T-cell (primary cell): ENCODE measurements at places on chromosomes 6 and 20. TPM values are rescaled to one million over a fixed set of nuclear protein-coding genes. Genes with fewer than 3 reads are reported as not detected.

DNA sequence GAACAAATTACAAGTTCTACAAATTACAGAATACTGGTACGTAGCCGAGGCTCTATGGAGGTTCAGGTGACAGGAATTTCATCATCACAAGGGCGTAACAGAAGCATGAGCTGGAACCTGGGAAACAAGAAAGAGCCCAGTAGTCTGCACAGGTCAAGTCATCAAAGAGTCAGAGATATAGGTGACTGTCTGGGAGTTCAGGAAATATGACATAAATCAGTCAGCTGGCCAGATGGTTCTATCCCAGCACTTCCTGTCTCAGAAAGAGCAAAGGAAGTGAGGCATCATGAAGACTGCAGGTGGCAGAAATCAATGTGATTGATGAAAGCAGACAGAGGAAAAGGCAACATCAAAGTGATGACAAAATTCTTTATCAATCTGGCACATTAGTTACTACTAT lies 23.3 kb downstream of the MYCT1 start:
- no peaks in the 10 kb centered on the region for H3K36me3 ChIP-seq
- peaks cover 2% of the 10 kb centered on the region for H3K27me3 ChIP-seq
- DNase-seq, result no peak
- no peak overlapping the region for H3K27ac ChIP-seq

DNA sequence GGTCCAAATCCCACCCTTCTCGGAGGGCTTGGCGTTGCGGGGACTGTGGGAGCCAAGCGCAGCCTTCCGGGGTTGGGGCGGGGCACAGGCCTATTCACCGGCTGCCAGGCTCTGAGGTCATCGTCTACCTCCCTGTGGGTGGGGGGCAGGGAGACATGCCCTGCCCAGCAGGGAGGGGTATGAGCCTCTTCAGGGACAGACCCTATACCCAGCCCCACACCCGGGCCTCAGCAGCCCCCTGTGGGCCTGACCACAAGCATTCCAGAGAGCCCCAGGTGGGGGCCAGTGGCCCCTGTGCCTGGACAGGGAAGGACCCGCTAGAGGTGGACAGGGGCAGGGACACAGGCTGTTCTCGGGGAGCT lies 11.6 kb downstream of the LAMA5 start:
- H3K27me3 ChIP-seq, result peaks cover 65% of the 10 kb centered on the region
- H3K27ac ChIP-seq, result no peak overlapping the region
- H3K4me1 ChIP-seq, result no peaks in the 10 kb centered on the region
- DNase-seq, result no peak
- no peak overlapping the region for H3K4me3 ChIP-seq

GRCh38 chr6:80478030-80478429 lies 371.6 kb downstream of the BCKDHB start:
- no peak overlapping the region for H3K4me3 ChIP-seq
- H3K27ac ChIP-seq, result no peak overlapping the region
- no peak for DNase-seq
- no peaks in the 10 kb centered on the region for H3K36me3 ChIP-seq

DNA sequence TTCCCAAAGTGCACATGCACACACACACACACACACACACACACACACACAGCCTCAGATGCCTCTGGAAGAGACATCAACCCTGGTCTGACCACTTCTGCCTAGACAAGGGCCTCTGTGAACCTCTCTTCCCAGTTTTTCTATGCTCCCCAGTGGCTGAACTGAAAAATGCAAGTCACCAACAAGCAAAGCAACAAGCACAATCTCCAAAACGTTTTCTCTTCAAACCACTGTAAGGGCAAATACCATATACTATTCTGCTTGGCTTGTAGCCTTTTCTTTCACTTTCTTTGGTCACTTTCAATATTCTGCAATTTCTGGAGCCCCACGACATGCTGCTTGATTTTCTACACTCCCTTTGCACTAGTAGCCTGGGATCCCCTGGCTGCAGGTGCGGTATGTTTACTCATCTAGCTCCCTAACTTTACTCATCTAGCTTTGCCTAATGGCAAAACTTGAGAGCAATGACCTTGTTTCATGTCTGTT lies 121.4 kb upstream of the DST start:
- no peak overlapping the region for H3K27ac ChIP-seq
- no peaks in the 10 kb centered on the region for H3K4me1 ChIP-seq
- H3K36me3 ChIP-seq, result no peaks in the 10 kb centered on the region
- no peak for DNase-seq
- no peak overlapping the region for H3K4me3 ChIP-seq

- no peaks in the 10 kb centered on the region for H3K27me3 ChIP-seq
- H3K27ac ChIP-seq, result no peak overlapping the region
- H3K4me3 ChIP-seq, result no peak overlapping the region
- no peak for DNase-seq
- no peaks in the 10 kb centered on the region for H3K36me3 ChIP-seq
These were observed 25.7 kb upstream of the HINT3 start for GRCh38 chr6:125930765-125931418.

DNA sequence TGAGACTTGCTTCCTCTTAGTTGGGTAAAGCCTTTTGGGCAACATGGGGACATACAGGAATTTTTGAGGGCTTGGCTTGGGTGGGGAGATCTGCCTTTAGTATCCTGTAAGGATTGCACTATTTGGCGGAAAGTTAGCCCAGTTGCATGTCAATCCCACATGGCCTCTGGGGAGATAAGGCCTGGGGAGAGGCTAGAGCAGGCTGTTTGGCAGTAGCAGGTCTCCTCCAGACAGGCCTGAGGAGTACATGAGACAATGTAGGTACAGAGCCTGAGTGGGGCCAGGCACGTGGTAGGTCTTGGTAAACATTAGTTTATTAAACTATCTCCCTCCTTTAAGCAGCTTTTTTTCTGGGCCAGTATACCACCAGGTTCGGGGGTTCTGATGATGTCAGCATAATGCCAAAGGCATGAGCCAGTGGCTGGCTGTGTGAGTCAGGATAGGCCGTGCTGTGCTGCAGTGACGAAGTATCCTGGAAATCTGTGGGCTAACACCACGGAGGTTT lies 147.9 kb downstream of the VEGFA start:
- H3K4me1 ChIP-seq, result peaks cover 11% of the 10 kb centered on the region
- no peak overlapping the region for H3K4me3 ChIP-seq
- DNase-seq, result no peak
- H3K27me3 ChIP-seq, result peaks cover 35% of the 10 kb centered on the region

DNA sequence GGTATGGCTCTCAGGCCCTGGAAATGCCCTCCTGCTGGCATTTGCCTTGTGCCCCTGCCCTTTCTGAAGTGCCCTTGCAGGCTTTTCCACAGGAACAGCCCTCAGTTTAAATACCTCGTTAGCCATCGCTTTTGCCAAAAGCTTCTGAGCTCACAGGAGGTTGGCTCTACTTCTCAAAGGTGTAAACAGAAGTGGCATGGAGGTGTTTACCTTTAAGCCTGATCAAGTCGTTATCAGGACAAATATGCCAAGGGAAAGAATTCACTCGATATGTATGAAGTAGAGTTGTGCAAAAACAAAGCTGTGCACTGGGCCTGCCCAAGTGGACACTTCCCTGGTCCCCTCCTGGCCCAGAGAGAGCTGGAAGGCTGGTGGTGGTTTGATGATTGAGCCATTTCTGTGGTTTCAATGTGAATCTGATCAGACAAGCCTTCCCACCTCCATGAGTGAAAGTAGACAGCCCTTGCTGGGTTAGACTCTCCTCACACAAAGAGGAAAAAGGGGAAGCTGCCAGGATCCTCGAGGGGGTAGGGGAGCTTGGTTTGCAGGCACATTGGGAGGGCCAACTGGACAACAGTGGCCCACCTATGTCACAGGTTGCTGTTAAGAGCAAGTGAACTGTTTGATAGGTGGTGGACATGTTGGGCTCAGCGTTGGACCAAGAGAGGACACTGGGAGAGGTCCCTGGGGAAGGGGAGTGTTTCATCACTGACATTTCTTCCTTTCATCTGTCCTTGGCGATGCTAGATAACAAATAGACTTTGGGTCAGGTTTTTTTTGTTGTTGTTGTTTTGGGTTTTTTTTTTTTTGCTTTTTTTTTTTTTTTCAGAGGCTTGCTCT lies 98.7 kb downstream of the ZDHHC14 start:
- no peak overlapping the region for H3K4me3 ChIP-seq
- H3K36me3 ChIP-seq, result no peaks in the 10 kb centered on the region
- no peak for DNase-seq

SULF2 gene
- 0.76 TPM for total RNA-seq

SMLR1 gene
- total RNA-seq, result not detected

DNA sequence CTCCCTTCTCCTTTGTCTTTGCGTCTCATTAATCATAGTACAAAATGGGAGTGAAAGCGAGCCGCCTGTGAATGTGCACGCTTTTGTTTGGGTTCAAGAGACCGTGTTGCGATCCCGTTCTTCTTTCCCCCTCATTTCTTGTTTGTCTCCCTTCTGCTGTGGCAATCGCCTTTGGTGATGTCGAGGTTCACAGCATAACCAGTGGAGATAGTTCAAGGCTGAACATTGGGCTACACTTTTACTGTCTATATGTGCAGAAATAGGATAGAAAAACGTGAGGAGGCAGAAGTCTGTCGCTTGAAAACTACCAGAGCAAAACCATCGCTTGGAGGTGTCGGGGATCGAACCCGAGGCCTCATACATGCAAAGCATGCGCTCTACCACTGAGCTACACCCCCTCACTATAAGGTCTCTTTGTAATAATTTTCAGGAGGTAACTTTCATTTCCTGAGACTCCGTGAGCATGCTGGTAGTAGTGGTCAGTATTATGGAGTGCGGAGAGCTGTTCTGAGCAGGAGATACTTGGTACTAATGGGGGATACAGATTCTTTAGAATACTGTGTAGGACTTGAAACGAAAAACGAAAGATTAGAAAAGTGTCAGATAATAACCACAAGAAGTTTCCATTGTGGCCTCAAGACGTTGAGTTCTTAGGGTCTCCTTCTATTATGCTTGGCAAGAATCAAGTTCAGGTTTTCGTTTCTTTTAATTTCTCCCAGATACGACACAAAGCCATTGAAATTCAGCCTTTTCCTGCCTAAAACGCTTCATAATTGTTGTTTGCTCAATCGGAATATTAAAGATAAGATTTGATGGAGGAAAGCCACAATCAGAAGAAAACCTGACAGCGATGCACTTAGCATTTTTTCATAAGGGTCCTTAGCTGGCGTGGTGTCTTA lies 106.6 kb downstream of the TRIM27 start:
- H3K36me3 ChIP-seq, result no peaks in the 10 kb centered on the region
- H3K27ac ChIP-seq, result no peak overlapping the region
- DNase-seq, result no peak
- no peak overlapping the region for H3K4me3 ChIP-seq
- H3K27me3 ChIP-seq, result peaks cover 65% of the 10 kb centered on the region

SLC4A11 gene
- total RNA-seq, result 1.4 TPM

DNA sequence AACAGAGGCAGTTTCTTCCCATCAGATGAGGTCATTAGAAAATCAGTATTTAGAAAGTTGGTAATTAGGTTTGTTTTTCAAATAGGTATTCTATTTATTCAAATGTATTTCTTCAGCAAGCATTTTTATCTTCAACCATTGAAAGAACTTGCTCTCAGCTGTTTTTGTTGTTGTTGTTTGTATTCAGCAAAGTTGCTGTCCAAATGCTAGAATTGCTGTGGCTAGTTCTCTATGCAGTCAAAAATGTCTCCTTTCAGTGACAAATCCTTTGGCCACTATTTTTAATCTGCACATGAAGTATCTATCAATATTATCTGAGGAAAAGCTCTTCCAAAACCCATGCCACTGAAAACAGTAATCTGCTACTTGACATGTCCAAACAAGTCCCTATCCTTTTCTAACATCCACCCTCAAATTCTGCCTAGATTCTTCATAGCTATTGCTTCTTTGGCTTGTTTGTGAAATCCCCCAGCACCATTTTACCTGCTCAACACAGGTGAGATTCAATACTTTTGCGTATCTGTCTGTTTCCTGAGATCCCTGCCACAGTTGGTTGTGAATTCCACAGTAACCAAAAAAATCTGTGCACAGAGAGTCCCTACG lies 1005.4 kb downstream of the GRIK2 start:
- H3K4me1 ChIP-seq, result peaks cover 2% of the 10 kb centered on the region
- no peak overlapping the region for H3K4me3 ChIP-seq
- no peak overlapping the region for H3K27ac ChIP-seq
- H3K36me3 ChIP-seq, result no peaks in the 10 kb centered on the region
- no peaks in the 10 kb centered on the region for H3K27me3 ChIP-seq

DNA sequence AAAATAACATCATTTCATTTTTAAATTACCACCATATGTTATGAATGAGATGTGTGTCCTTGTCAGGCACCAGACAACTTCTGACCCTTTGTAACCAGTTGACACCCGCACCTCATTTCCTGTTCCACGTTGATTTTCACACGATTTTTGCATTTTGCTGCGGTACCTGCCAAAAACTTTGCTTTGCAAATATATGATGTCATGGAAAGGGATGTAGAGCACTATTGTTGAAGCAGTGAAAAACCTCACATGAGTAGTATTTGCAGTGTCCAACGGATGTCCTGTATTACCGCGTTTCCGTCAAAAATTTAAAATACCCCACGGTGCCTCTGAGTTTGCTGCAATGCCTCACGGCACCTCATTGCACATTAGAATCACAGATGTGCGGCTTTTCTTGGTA lies 115.6 kb downstream of the MTHFD1L start:
- no peak for DNase-seq
- H3K36me3 ChIP-seq, result no peaks in the 10 kb centered on the region
- H3K4me3 ChIP-seq, result no peak overlapping the region
- no peaks in the 10 kb centered on the region for H3K4me1 ChIP-seq

WFDC5 gene
- not detected for total RNA-seq
